MV-4-11 (cell line): ENCODE measurements at places on chromosomes 13 and 19.

DNA sequence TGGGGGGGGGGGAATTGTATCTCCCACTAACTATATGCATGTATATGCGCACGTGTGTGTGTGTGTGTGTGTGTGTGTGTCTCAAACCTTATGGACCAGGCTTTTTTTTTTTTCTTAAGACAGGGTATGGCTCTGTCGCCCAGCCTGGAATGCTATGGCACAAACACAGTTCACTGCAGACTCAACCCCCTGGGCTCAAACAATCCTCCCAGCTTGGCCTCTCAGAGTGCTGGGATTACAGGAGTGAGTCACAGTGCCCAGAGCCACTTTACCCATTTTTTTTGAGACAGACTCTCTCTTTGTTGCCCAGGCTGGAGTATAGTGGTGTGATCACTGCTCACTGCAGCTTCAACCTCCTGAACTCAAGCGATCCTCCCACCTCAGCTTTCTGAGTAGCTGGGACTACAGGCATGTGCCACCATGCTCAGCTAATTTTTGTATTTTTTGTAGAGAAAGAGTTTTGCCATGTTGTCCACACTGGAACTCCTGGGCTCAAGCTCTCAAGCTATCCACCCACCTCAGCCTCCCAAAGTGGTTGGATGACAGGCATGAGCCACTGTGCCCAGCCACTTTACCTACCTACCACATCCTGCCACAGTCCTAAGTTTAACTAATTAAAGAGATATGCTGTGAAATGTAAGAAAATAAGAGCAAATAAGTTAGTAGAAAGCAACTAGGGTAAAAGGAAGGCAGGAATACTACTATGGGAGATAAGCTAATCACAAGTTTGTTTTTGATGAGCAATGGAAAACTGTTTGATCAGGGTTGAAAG, 2.4 kb downstream of the ZMYM5 start:
- peak; percentile 53 for DNase-seq

DNA sequence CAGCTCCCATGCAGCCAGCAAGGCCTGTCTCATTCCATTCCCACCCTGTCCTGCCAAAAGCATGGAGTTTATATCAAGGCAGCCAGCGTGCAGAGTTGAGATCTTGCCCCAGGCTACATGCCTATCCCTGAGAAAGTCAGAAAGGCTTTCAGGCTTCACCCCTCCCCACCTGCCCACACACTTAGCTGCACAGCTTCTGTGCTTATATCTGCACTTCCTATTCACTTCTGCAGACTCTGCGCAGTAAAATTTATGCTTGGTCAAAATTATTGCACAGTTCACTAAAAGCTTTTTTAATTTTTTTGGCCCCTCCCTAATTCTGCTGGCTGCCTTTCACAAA, 12.5 kb upstream of the ZNF675 start:
- no peak for DNase-seq

DNA sequence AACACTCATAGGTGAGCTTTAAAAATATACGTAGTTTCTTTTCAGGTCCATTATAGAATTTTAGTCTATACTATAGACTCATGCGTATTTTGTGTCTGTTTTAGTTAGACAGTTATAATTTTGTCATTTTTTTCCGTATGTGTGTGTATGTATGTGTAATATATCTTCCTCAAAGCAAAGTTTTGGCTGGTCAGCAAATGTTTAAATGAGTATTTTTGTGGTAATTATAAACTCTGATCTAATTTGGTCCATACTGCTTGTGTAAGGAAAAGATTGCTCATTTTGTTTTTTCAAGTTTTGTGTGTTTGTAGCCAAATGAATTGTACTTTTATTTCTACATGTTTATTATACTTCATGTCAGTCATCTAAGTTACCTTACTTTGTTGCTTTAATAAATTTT, 20.5 kb downstream of the KCTD4 start:
- no peak for DNase-seq

DNA sequence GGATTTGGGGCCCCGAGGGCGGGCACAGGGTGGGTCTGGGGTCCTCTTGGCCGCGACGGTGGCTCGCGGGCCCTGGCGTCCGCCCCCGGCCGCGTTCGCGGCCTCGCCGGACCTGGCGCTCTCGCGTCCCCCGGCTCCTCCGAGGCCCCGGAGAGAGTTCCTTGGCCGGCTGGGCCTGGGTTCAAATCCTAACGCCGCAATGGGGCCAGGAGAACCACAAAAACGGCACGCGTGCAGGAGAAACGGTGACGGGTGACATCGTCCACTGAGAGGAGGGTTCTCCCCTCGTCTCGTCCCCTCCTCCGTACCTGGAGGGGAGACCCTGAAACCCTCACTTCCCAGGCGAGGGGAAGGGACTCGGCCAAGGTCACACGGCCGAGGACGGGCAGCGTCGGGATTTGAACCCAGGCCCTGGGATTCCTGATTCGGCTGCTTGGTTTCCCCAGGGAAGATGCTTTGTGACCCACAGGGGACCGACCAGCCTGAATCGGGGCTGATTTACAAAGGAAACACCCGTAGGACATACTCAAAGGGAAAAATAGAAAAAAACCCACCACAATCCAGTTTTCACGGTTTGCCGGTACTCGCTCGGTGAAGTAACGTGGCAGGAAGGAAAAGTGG, 624 bp downstream of the SAFB start:
- DNase-seq: no peak
